ENCODE measurements at places on chromosomes 16 and 17.

- DNase-seq = no peak
Observed at GRCh38 chr17:44940317-44940716, 7.3 kb downstream of the KIF18B start.

DNA sequence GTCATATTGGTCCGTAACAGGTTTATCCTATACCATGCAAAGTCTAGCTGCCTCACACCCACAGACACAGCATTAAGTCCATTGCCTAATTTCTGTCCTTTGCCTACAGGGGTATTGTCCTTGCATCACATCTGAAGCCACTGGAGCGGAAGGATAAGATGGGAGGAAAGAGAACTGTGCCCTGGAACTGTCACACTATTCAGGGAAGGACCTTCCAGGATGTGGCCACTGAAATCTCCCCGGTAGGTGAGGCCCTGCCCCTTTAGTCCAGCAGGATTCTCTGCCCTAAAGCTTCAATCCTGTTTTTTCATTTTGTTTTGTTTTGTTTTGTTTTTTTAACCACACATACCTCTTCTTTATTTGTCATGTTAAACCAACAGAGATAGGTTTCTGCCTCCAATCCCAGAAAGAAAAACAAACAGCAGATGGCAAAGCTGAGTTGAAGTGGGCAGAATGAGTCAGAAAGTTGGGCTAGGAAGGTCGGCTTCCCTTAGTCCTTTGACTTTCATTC is 2.2 kb upstream of the EFTUD2 start:
- no peak for DNase-seq

GRCh38 chr17:74819801-74820436 is 39.8 kb downstream of the GRIN2C start:
- DNase-seq = no peak

DNA sequence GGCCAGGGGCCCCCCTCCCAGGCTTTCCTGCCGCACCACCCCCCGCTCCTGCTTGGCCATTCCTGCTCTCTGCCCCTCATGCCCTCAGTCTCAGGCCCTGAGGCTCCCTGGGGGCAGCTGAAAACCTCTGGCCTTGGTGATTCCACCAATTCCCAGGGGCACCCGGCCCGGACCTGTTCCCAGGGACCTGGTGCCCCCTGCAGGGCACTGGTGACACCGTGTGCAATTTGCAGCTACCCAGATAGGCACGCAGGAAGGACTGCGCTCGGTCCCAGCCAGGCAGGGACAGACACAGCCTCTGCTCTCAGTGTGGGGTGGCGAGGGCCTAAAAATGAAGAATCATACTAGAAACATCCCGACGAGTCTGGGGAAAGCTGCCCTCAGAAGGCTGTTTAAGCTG is 13.4 kb downstream of the WFDC1 start:
- DNase-seq = peak; percentile 76

DNA sequence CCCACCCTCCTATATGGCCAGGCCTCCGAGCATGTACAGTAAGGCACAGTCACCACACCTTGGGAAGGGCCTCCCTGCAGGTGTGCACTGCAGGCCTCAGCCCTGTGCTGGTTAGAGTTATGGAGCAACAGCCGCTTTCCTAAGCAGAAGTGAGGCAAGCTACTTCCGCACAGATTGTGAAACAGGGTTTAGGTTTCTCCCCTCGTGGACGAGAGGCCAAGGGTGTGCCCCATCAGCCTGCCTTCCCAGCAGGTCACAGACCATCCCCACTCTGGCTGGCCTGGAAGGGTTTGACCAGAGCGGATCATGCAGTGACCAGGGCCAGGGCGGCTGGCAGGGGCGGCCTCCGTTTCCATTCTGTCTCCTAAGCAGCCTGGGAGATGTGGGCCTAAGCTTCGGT is 4.7 kb downstream of the MSRB1 start:
- DNase-seq = no peak

DNA sequence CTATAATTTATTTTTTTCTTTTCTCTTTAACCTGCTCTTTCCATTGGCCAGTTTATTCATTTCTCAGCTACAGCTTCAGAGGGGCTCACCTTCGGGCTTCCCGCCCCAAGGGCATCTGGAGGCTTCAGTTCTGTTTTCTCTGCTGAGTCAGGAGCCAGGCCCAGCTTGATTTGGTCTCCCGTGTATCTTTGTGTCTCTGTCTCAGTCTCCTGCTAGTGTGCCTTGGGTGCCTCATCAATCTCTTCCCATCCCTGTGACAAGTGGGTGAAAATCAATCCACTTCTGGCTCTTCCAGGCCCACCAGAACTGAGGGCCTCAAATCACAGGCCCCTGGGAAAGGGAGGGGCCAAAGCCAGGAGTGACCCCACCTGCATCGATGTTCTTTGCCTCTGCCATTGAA is 72.1 kb downstream of the CCDC182 start:
- DNase-seq = no peak

- no peak for DNase-seq
Observed at GRCh38 chr17:73974536-73974935, 228.9 kb upstream of the RPL38 start.

- DNase-seq = no peak
Observed at GRCh38 chr17:68908045-68908444, 47.1 kb downstream of the ABCA8 start.

GRCh38 chr16:26594666-26595065 is 472.1 kb upstream of the C16orf82 start:
- no peak for DNase-seq

DNA sequence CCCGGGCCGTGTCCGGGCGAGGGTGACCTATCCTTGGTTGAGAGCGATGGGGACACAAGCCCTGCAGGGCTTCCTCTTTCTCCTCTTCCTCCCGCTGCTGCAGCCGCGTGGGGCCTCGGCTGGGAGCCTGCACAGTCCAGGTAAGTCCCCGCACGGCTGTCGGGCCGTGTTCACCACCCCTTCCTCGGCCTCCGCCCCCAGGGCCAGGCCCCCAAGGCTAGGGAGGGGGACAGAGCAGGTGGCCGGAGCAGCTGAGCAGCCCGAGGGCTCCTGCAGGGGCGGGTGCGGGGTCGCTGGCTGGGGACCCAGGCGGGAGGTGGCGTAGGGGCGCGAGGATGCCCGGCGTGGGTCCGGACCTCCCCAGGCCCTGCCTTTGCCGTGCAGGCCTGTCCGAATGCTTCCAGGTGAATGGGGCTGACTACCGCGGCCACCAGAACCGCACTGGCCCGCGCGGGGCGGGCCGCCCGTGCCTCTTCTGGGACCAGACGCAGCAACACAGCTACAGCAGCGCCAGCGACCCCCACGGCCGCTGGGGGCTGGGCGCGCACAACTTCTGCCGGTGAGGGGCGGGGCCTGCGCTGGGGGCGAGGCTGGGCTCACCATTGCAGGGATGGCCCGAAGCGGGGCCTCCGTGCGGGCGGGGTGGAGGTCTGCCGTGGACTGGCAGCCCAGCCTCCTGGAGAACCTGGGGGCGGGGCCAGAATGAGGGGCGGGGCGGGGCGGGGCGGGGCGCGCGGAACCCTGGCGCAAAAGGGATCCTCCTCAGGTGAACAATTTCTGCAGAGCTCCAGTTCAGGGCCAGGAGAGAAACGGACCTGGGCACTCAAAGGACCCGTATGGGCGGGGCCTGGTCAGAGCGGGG is 631 bp downstream of the KREMEN2 start:
- DNase-seq = peak; percentile 93

- no peak for DNase-seq
Observed at GRCh38 chr16:9650284-9650683, 531.9 kb downstream of the GRIN2A start.

DNA sequence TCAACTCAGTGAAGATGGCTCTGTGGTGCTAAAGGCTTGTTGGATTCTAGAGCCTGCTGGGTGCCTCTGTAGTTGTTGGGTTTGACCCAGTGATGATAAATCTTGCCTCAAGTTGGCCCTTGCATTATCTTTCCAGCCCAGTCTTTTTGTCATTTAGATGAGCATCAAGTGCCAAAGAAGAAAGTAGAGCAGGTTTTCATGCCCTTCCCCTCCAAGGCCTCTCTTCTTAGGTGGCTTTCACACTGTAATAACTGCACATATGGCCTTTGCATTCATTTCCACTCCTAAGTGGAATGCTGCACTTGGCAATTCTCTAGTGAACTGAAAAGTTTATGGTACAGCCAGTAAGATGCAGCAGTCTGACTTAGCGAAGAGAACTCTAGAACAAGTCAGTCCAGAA is 165.1 kb downstream of the PHKB start:
- DNase-seq = no peak

DNA sequence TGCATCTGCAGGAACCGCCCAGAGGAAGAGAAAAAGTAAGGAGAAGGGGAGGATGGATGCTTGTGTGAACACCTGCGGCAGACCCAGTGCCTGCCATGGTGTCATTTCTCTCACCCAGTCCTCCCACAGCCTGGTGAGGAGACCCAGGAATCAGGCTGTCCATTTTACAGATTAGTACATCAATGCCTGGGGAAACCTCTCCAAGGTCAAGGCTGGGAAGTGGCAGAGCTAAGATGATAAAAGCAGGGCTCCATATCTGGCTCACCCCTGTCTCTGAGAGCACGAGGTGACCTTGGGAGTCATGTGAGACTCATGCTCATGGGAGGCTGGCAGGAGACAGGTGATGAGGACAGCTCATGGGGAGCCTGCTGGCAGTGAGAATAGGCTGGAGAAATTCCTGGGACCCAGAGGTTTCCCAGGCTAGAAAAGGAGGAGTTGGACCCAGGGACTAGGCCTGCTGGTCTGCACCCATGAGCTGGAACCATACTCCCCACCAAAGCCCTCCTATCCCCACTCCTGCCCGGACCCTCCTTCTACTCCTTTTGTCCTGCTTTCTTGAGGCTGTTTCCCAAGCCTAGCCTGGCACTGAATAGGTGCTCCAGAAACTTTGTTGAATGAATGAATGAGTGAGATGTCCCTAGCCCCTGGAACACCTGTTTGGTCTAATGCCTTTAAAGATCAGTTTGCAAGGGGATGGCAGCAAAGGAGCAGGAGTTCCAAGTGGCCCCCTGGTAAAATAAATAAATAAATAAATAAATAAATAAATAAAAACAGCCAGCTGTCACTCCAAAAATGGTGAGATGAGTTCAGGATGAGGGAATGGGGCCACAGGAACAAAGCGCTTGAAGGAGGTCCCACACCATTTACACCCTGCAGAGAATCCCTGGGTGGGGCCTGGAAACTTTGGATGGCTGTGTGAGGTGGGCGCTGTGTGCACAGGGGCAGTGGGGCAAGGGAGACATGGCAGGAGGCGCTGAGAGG is 1.6 kb downstream of the ZNF629 start:
- DNase-seq = no peak

DNA sequence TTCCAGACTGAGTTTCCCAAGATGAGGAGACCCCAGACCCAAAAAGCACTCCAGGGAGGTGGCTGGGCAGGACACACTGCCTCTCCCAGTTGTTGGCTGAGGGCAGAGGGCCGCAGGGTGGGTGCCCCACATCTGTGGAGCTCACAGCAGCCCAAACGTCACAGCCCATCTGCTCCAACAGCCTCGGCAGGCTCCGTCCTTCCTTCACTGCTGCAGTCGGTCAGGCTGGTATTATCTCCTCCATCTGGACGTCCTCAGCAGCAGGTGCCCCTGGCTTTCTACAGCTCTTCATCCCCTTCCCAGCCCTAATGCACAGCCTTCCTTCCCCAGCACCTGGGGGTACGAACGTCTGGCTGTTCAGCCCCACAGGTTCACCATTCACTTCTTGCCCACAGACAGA is 55.2 kb downstream of the PRMT7 start:
- no peak for DNase-seq

DNA sequence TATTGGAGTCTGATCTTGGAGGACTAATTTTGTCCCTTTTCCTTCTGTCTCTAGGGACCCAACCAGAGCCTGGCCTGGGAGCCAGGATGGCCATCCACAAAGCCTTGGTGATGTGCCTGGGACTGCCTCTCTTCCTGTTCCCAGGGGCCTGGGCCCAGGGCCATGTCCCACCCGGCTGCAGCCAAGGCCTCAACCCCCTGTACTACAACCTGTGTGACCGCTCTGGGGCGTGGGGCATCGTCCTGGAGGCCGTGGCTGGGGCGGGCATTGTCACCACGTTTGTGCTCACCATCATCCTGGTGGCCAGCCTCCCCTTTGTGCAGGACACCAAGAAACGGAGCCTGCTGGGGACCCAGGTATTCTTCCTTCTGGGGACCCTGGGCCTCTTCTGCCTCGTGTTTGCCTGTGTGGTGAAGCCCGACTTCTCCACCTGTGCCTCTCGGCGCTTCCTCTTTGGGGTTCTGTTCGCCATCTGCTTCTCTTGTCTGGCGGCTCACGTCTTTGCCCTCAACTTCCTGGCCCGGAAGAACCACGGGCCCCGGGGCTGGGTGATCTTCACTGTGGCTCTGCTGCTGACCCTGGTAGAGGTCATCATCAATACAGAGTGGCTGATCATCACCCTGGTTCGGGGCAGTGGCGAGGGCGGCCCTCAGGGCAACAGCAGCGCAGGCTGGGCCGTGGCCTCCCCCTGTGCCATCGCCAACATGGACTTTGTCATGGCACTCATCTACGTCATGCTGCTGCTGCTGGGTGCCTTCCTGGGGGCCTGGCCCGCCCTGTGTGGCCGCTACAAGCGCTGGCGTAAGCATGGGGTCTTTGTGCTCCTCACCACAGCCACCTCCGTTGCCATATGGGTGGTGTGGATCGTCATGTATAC is 8.0 kb downstream of the GPRC5C start:
- no peak for DNase-seq

DNA sequence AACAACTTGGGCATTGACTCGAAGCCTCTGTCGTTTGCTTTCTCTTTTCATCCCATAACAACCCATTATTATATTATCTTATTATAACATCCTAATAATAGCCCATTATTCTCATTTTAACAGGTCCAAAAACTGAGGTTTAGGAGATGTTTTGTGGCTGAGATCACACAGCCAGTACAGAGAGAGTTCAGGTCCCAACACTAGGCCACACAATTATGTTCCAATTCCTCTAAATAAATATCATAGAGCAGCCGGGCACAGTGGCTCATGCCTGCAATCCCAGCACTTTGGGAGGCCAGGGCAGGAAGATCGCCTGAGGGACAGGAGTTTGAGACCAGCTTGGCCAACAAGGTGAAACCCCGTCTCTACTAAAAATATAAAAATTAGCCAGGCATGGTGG is 40.3 kb upstream of the KIFC3 start:
- DNase-seq = no peak

DNA sequence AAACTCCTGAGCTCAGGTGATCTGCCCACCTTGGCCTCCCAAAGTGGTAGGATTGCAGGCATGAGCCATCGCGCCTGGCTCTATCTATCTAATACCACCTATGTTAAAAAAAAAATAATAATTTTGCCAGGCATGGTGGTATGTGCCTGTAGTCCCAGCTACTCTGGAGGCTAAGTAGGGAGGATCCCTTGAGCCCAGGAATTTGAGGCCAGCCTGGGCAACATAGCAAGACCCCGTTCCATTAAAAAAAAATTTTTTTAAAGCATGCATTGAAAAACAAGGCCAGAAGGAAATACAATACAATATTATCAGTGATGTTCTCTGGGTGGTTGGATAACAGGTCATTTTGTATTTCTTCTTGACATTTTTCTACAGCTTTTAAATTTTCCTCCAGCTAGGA is 45.2 kb upstream of the HELZ start:
- no peak for DNase-seq

DNA sequence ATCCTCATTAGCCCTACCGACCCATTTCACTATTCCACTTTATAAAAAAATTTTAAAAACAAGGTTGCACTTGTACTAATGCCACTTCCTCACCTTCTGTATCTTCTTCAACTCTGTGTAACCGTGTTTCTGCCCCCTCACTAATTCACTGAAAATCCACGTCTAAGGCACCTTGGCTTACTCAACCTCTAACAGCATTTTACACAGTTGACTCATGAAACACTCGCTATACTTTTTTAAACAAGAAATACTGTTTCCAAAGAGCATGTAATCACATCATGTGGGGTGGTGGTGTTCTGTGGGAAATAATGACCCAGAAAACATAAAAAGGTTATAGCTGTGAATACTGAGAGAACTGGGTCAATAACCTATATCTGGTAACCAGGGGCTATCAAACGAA is 79.9 kb downstream of the NCOR1 start:
- DNase-seq = no peak

- no peak for DNase-seq
Observed at GRCh38 chr17:52696362-52696761, 537.8 kb upstream of the CA10 start.
